ENCODE measurements at places on chromosomes 2 and 18.
A peak's percentile ranks its signal among the peaks of the same experiment; 100 is the strongest.

DNA sequence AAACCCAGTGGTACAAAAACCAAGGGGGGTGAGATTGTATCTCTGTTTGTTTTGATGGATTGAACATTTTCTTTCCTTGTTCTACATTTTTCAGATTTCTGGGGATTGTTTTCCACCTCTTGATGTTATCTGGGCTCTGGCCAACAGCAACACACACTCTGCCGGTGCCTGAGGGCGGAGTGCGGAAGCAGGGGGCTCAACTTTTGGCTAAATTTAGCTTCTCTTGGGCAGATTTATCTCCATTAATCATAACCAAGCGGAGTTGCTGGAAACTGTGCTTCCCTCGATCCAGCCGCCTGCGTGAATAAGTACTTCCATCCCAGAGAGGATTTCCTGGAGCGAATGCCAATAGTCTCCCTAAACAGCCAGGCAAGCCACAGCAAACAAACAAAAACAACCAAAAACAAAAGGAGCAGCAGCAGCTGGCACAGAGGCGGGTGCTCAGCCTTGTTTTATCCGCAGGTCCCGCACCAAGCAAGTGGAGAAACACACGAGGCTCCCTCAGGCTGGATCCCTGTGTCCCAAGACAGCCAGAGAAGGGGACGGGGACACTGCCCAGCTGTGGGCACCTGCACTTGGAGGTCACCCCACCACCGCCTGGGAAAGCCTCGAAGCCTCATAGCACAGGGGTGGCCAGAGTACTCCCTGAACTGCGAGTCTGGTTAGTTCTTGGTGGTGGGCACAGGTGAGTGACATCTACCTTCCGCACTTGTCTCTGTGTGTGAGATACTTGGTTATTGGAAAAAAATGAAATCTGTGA is 143.4 kb downstream of the NDUFA10 start:
- DNase-seq, result peak; percentile 21

- DNase-seq, result peak; percentile 38
Measured at GRCh38 chr2:71566372-71566771, 113.0 kb downstream of the DYSF start.

DNA sequence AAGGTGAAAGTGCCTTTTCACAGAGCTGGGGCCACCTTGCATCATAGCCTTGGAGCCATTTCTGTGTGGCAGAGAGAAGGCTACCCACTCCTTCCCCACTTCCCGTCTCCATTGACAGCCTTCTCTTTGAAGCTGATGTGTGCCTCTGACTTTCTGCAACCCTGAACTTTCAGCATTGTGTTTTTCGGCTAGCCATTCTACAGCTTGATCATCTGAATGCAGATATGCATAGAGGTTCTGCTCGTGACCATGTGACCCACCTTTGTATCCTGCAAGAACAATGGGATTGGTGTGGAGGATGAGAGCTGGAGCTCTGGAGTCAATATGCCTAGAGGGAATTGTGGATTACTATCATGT is 69.1 kb upstream of the KCNE4 start:
- DNase-seq, result no peak

DNA sequence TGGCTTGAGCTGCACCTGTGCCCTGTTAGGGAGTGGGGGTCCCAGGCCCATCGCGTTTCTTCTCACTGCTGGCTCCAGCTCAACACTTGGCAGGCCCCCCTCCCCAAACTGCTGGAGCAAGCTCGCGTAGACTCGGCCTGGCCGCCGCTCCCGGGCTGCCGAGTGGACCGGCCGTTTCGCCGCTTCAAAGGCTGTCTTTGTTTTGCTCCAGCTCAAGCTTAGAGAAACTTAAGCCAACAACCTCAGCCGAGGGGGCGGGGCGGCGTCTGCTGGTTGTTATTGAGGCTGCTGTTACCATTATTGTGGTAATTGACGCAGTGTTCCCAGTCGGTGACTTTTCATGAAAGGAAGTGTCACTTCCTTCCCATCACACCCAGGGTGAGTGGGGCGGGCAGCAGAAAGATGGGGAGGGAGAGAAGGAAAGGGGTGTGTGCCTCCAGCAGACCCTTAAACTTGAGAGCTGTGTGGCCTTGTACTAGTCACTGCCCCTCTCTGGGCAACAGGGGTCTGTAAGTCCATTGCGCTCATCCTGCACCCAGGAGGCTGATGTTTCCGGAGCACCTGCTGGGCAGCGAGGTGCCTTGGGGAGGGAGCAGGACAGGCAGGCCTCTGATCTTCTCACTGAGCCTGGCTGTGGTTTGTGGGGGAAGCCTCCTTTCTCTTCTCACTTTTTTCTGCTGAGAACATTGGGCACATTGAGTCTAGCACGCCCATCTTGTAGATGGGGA is 2.1 kb downstream of the ARID5A start:
- no peak for DNase-seq

GRCh38 chr2:64330281-64331113 is 123.5 kb upstream of the LGALSL start:
- peak; percentile 27 for DNase-seq

DNA sequence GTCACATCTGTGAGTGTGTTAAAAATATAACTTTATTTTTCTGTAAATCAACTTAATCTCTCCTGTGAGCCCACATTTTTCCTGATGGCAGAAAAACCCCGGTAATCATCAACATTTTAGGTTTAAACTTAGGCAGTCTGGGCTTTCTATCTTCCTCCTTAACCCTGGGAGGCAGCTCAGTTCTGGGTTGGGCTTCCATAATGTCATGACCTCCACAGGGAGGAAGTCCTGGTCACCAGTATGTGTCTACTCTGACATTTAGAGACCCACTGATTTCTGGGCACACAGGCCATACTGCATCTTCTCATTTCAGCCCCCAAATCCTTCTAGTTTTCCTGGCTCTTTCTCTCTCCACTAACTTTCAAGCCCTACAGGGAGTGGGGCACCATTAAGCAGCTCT is 181.2 kb downstream of the DYSF start:
- DNase-seq, result no peak

GRCh38 chr2:204108781-204109295 is 172.3 kb downstream of the ICOS start:
- DNase-seq, result no peak

DNA sequence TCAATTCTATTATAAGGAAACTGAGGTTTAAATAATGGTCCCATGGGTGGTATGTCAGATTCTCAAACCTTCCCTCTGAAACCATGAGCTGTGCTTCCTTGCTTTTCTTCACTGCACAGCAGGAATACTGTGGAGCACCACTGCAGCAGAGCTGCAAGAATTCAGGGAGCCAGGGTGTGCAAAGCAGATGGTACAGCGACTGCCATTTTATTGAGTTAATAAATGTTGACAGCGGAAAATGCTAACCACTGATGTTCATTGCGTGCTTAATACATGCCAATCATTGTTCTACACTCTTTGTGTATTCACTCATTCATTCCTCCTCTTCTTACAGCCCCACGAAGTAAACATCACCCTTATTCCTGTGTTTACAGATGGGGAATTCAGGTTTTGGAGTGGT is 152.2 kb upstream of the THSD7B start:
- DNase-seq, result no peak

DNA sequence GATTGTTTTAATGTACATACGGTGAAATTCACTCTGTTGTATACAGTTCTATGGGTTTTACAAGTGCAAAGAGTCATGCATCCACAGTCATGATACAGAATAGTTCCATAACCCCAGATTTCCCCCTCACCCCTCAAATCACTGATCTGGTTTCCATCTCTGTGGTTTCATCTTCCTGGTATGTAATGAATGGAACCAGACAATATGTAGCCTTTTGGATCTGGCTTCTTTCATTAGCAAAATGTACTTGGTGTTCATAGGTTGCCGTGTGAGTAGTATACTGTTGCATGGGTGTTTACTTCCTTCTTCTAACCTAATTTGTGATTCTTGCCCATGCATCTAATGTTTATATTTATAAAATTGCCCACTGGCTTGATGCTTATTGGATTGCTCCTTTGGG is 298.7 kb upstream of the NRP2 start:
- DNase-seq, result no peak

GRCh38 chr2:150485114-150485870 is 2.2 kb downstream of the RND3 start:
- no peak for DNase-seq

DNA sequence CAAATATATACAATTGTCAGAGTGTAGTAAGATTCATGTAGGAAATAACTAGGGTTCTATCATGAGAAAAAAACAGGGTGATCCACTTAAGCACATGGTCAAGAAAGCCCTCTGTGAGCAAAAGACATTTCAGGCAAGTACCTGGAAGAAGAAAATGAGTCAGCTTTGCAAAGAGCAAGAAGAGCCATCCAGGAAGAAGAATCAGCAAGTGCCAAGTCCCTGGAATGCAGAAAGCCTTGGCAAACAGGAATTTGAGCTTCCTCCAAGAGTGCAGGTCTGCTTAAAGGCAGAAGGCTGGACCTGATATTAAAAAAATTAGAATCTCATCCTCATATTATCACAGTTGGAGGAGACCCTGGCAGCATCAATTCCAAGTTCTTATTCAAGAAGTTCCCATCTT is 188.5 kb upstream of the CELF4 start:
- no peak for DNase-seq

- DNase-seq, result no peak
Measured at GRCh38 chr18:8020132-8020846, 453.2 kb downstream of the PTPRM start.

GRCh38 chr2:239283288-239283945 is 117.4 kb downstream of the HDAC4 start:
- no peak for DNase-seq

GRCh38 chr2:157825885-157826284 is 50.2 kb downstream of the ACVR1 start:
- peak; percentile 41 for DNase-seq

- DNase-seq, result no peak
Measured at GRCh38 chr18:48751727-48752468, 198.9 kb downstream of the SMAD7 start.

DNA sequence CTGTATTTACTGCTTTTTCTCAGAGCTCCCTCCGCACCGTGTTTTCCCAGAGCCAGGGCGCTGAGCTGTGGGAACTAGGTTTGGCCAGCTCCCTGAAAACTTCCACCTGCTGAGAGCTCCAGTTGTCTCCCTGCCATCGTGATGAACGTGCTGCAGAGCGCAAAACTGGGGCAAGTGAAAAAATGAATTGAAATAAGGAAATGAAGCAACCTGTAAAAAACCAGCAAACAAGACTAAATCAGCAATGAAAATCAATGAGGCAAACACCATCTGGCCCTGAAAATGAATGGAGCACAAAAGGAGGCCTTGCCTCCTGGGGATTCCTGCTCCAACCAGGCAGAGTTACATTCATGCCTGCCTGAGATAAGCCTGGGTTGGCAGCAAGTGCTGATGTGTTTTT is 129.9 kb downstream of the MARCHF4 start:
- DNase-seq, result no peak

All from GM04503 (cell line).